Effector CD4-positive, alpha-beta T cell (primary cell): ENCODE measurements at places on chromosomes 1 and 21.
A peak's percentile ranks its signal among the peaks of the same experiment; 100 is the strongest.

- no peak for DNase-seq
These were observed 3.8 kb upstream of the EPB41 start for GRCh38 chr1:28910379-28911115.

DNA sequence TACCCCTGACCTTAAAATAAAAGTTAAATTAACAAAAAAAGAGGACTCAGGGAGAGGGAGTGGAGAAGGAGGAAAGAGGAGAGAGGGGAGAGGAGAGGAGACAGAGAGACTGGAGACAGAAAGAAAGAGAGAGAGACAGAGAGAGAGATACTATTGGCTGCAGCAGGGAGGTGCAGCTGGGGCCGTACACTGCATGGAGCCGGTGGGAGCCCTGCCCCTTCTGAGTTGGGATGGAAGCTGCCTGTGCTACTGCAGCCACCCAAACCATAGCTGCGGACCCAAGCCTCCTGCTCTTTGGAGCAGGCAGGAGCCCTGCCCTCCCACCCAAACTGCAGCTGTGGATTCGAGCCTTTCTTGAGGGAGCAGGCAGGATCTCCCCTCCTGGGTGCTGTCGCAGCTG lies 32.7 kb upstream of the HP1BP3 start:
- DNase-seq: no peak

DNA sequence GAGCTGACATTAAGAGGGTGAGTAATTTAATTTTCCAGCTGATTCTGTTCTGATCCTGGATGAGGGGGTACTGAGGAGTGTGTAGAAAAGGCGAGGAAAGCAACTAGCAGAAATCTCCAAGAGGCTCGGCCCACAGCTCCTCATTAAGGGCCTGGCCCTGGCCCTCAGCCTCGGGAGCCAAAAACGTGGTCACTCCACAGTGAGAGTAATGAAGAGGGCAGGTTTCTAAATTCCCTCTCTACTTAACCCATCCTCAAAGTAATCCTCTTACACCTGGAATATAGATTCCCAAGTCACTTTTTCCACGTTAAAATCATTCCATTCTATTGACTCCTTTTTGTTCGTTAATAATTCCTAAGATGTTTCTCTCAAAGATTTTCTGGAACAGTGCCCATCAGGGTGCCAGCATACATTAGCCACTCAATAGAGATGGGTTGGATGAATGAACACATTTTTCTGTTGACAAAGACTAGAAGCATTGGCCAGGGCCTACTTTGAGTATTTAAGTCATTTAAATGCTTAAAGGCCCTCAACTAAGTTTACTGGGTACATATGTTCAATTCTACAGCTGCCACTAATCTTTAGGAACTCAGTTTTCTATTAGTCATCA lies 1.1 kb upstream of the COL11A1 start:
- no peak for DNase-seq

DNA sequence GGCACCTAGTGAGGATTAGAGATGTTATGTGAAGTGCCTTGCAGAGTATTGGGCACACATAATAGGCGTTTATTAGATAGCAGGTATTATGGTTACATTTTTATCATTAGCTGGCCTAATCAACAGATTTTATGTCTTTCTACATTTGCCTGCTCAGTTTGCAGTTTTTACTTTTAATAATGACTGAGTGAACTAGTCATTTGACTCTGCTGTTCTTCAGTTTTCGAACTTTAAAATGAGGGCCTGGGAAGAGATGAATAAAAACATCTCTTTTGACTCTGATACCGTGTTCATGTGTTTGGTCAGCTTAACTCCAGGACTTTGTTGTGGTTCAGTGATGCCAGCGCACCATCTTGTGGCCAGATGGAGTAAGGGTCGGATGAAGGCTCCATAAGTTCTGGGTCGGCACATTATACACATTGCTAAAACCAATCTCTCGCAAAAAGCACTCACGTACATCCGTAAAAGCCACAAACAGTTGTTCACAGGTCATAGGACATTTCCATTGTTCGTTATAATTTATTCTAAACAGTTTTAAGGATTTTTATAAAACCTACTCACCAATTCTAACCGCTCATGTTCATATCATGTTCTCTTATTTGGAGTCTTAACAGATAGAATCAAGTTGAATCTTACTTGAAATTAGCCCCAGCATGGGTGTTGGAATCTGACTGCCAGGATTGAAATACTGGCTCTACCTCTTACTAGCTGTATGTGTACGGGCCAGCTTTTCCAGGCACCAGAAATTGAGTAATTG lies 78.4 kb upstream of the GPR88 start:
- DNase-seq: peak; percentile 48

GRCh38 chr1:55400508-55400907 lies 185.3 kb upstream of the USP24 start:
- DNase-seq: no peak

GRCh38 chr21:26140164-26140579 lies 30.4 kb downstream of the APP start:
- no peak for DNase-seq
